HAP-1 (cell line): ENCODE measurements at places on chromosomes 5 and 9.

GRCh38 chr5:75040973-75041372 lies 11.4 kb downstream of the GCNT4 start:
- DNase-seq, result no peak

GRCh38 chr9:3281399-3281798 lies 244.4 kb downstream of the RFX3 start:
- no peak for DNase-seq

GRCh38 chr5:1885868-1886845 lies 3.4 kb upstream of the IRX4 start:
- no peak for DNase-seq

DNA sequence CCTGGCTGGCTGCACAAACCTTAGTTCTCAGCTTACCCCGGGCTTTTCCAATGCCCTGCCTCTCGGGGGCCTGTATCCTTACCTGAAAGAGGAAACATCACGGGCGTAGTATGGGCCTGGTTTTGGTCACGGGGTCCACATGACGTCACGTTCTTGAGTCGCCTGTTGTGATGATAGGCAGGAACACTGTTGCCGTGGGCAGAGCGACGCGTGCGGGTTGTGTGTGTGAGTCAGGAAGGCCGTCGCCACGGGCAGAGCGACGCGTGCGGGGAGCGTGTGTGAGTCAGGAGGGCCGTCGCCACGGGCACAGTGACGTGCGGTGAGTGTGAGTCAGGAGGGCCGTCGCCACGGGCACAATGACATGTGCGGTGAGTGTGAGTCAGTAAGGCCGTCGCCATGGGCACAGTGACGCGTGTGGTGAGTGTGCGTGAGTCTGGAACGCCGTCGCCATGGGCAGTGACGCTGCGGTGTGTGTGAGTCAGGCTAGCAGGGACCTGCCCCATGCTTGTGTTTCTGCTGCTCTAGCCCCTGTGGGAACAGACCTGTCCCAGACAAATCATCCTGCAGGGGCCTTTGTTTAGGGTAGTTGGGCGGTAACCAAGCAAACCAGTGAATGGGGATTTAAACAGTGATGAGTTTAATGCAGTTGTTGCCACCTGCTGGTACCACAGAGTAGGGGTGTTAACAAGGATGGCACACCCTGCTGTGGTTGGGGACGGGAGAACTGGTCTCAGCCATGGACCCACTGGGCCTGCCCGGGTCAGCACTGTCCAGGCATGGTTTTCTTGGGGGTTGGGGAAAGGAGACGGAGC lies 19.8 kb downstream of the TRIP13 start:
- DNase-seq, result peak; percentile 28

GRCh38 chr9:72440378-72440777 lies 75.4 kb upstream of the ZFAND5 start:
- no peak for DNase-seq

DNA sequence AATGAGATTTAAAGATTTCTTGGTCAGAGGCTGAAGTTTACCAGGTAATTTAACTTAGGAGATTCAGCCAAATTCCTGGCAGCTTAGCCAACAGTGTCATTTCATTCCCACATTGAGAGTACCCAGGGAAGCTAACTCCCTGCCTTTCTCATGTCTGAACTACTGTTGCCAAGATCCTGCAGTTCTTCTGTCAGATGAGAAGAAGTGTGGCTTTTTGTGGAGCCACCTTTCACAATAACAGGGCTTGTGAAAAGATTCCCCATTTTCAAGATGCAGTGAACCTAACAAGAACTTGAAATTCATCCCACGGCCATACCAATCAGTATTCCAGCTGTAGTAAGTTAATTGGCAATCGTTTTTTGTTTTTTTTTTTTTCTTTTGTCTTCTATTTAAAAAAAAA lies 176.4 kb downstream of the XRCC4 start:
- DNase-seq, result no peak

DNA sequence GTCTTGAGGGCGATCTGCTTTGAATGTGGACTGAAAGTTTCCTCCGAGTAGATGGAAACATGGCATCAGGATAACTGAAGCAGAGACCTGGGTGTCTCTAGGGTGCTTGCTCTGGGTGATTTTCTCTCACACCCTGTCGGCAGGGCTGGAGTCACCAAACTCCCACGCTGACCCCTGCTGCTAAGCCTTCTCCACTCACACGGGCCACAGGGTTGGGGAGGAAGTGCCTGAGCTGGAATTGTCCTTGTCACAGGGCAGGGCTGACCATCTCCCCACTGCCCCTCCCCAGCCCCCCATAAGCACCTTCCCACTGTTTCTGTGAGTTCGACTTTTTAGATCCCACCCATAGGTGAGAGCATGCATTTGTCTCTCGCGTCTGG lies 212.9 kb downstream of the FANCC start:
- no peak for DNase-seq
